ENCODE measurements at places on chromosomes 7 and 10.
A peak's percentile ranks its signal among the peaks of the same experiment; 100 is the strongest.

GRCh38 chr10:30373596-30374327 lies 24.7 kb upstream of the MTPAP start:
- DNase-seq, result peak; percentile 48

GRCh38 chr7:125516194-125516593 lies 586.6 kb upstream of the POT1 start:
- DNase-seq, result no peak

- no peak for DNase-seq
Observed at GRCh38 chr10:99266383-99266782, 30.7 kb upstream of the HPSE2 start.

DNA sequence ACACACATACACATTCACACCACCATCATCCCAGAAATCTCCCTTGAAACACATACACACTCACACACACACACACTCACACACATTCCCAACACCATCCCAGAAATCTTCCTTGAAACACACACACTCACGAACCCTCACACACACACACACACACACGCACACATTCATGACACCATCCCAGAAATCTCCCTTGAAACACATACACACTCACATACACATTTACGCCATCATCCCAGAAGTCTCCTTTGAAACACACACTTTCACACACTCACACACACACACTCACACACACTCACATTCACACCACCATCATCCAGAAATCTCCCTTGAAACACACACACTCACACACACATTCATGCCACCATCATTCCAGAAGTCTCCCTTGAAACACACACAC lies 360 bp upstream of the OPN4 start:
- DNase-seq, result no peak

GRCh38 chr10:53508197-53508596 lies 735.6 kb upstream of the MBL2 start:
- DNase-seq, result no peak

GRCh38 chr10:52653263-52653909 lies 119.2 kb downstream of the MBL2 start:
- DNase-seq, result no peak

DNA sequence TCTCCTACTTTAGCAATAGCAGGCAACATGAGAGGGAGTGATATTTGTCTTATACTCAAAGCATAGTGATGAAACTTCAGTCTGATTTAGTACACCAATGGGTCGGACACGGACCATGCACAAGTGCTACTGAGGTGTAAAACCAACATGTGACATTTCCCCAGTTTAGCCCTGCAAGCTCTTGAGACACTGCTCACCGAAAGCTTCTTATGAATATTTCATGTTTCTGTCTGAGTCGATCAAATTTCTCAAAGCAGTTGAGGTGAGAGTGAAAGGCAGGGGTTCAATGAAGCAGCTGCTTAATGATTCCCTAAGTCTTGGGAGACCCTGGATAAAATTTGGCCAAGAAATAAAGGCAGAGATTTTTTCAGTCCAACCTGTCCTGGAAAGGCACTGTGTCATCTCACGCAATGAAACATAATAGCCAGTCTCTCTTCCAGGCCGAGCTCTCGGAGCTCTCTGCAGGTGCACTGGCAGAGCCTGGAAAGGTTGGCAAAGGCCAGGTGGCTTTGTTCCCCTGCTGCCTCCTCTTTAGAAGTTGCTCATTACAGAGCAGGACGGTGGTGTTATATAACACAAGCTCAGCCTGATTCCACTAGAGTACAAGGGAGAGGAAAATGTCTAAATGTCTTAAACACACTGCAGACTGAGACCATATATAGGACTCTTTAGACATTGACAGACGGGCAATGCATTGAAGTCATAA lies 33.9 kb upstream of the XPNPEP1 start:
- DNase-seq, result no peak

- DNase-seq, result no peak
Observed at GRCh38 chr7:115782696-115783490, 247.7 kb downstream of the TFEC start.

GRCh38 chr10:84530724-84531325 lies 202.4 kb downstream of the CCSER2 start:
- no peak for DNase-seq

All from upper lobe of right lung (tissue), 1 donor.